ENCODE measurements at places on chromosomes 1 and 21.

- DNase-seq, result no peak
Observed at GRCh38 chr1:58324558-58324957, 222.0 kb downstream of the OMA1 start.

- DNase-seq, result no peak
Observed at GRCh38 chr1:54774820-54775498, 10.6 kb upstream of the PARS2 start.

DNA sequence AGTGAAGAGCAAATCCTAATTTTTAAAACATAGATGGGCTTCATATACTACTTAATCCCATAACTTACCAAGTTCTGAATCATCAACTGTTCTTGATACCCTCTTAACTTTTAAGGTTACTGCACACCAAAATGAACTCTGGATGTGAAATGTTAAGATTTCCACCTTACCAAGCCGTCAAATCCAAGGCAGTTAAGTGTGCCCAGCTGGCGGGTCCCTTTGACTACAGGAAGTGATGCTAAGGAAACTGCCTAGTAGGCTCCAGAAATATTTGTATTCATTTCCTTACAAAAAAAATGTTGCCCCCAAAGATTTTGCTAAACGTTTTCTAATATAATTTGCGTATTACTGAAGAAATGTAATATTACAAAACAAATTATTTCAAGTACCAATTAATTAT is 10.7 kb downstream of the NRIP1 start:
- no peak for DNase-seq

DNA sequence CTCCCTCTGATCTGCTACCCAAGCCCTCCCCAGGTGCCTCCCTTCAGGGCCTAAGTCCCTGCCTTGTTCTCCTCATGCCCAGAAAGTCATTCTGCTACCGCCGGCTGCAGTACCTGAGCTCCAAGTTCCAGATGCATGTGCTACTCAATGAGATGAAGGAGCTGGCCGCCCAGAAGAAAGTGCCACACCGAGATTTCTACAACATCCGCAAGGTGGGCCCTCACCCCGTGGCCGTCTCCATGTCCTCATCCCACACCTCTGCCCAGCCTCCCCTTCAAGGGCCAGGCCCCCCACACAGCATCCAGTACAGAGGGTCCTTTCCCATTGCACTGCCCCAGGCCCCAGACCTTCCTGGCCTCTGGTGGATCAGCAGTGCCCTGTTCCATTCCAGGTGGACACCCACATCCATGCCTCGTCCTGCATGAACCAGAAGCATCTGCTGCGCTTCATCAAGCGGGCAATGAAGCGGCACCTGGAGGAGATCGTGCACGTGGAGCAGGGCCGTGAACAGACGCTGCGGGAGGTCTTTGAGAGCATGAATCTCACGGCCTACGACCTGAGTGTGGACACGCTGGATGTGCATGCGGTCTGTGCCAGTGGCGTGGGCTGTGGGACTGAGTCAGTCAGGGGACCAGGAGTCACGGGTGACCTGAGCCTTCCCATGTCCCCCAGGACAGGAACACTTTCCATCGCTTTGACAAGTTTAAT is 8.2 kb downstream of the AMPD2 start:
- no peak for DNase-seq

GRCh38 chr1:54160351-54160750 is 7.6 kb upstream of the CDCP2 start:
- DNase-seq, result no peak

GRCh38 chr1:100708476-100709062 is 11.0 kb upstream of the VCAM1 start:
- DNase-seq, result no peak

- DNase-seq, result no peak
Observed at GRCh38 chr1:155794605-155795245, 62.3 kb downstream of the GON4L start.

- no peak for DNase-seq
Observed at GRCh38 chr1:6178751-6179563, 1.2 kb downstream of the CHD5 start.

DNA sequence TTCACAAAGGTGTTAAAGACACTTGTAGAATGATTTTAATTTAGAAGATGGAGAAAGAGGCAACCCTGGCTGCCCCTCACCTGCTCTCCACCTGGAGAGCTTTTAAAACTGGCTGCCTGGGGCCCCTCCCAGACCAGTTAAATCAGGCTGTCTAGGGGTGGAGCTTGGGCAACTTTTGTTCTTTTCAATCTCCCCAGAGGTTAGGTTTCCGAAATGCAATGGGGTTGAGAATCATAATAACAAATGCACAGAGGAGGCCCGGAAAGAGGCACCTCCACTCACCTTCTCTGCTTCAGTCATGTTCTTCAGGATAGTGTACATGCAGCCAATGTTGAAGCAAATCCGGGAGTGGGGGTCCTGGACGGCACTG is 400 bp downstream of the NCF2 start:
- DNase-seq, result no peak

Measured in stimulated activated naive CD4-positive, alpha-beta T cell treated with Interleukin-2 at 50 U/mL for 16 hours (primary cell).